ENCODE measurements at places on chromosomes 6 and 20. TPM values are rescaled to one million over a fixed set of nuclear protein-coding genes. Genes with fewer than 3 reads are reported as not detected.

Gene PYGB
- 33.0 TPM for polyA plus RNA-seq

Gene MROH8
- polyA plus RNA-seq = 1.6 TPM

Gene OTOR
- polyA plus RNA-seq = not detected

Gene PI3
- polyA plus RNA-seq = 416 TPM

Gene MRPL18
- polyA plus RNA-seq = 120 TPM

Gene BPIFB2
- polyA plus RNA-seq = 0.41 TPM

Gene SERPINB1
- 85.1 TPM for polyA plus RNA-seq

Gene ESR1
- polyA plus RNA-seq = 0.14 TPM

Gene UBD
- 2.1 TPM for polyA plus RNA-seq

Gene RBPJL
- polyA plus RNA-seq = not detected

Gene SRMS
- polyA plus RNA-seq = not detected

Gene PRL
- polyA plus RNA-seq = 0.17 TPM

Gene RAB44
- polyA plus RNA-seq = 0.66 TPM

Gene TINAG
- polyA plus RNA-seq = not detected

Gene SLC17A2
- polyA plus RNA-seq = not detected

Gene RAET1L
- polyA plus RNA-seq = not detected

Gene FNDC1
- polyA plus RNA-seq = 0.06 TPM

Gene LTB
- polyA plus RNA-seq = 9.8 TPM

Gene TSBP1
- not detected for polyA plus RNA-seq

Gene NT5DC1
- 19.6 TPM for polyA plus RNA-seq

Gene MED20
- 10.1 TPM for polyA plus RNA-seq

Gene MAP7
- 9.6 TPM for polyA plus RNA-seq

Gene WFDC6
- polyA plus RNA-seq = 1.0 TPM

Gene FERMT1
- 0.98 TPM for polyA plus RNA-seq

Gene ABRACL
- 91.9 TPM for polyA plus RNA-seq

Gene GPSM3
- 40.7 TPM for polyA plus RNA-seq

Gene TOX2
- 13.5 TPM for polyA plus RNA-seq

Gene PRRC2A
- 90.4 TPM for polyA plus RNA-seq

Gene RAB32
- 21.3 TPM for polyA plus RNA-seq

Gene EFCAB8
- 0.08 TPM for polyA plus RNA-seq

Gene CLDN20
- not detected for polyA plus RNA-seq

Gene ATAT1
- 5.6 TPM for polyA plus RNA-seq

Gene ZBTB9
- 4.8 TPM for polyA plus RNA-seq

Gene ZSCAN31
- polyA plus RNA-seq = 5.6 TPM

Gene OPN5
- polyA plus RNA-seq = not detected

Gene HCRTR2
- polyA plus RNA-seq = not detected

Gene TREM1
- 112 TPM for polyA plus RNA-seq

Gene USP49
- polyA plus RNA-seq = 2.3 TPM

Gene PHACTR1
- polyA plus RNA-seq = 35.4 TPM

Gene PTK7
- 77.6 TPM for polyA plus RNA-seq

Gene RHAG
- not detected for polyA plus RNA-seq

Gene ME1
- polyA plus RNA-seq = 10.8 TPM

Gene EBF4
- polyA plus RNA-seq = 5.8 TPM

Gene SLC26A8
- 0.20 TPM for polyA plus RNA-seq

Gene BLOC1S5
- 3.5 TPM for polyA plus RNA-seq

Gene FAM184A
- polyA plus RNA-seq = 26.6 TPM

Gene SIRPB1
- polyA plus RNA-seq = 2.5 TPM

Gene PNPLA1
- 5.6 TPM for polyA plus RNA-seq

Gene PRPF6
- polyA plus RNA-seq = 47.1 TPM

Gene BTN3A1
- polyA plus RNA-seq = 14.4 TPM
